ENCODE measurements at places on chromosomes 13 and 19. TPM values are rescaled to one million over a fixed set of nuclear protein-coding genes. Genes with fewer than 3 reads are reported as not detected.
A peak's percentile ranks its signal among the peaks of the same experiment; 100 is the strongest.

GRCh38 chr19:8398311-8398771, 8.2 kb downstream of the RAB11B start:
- no peak for DNase-seq

DNA sequence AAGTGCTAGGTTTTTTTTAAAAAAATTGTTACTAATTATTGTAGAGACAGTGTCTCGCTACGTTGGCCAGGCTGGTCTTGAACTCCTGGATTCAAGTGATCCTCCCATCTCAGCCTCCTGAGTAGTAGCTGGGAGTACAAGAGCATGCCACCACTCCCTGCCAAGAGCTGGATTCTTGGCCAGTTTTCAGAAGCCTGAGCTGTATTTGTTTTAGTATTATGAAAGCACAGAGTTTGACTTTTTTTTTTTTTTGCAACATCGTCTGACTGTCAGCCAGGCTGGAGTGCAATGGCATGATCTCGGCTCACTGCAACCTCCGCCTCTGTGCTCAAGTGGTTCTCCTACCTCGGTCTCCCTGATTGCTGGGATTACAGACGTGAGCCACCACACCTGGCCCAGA, 7.0 kb downstream of the ARMC6 start:
- DNase-seq = no peak

- no peak for DNase-seq
These were observed 514 bp downstream of the CEACAM3 start for GRCh38 chr19:41796901-41797300.

GRCh38 chr13:109336730-109337129, 449.7 kb downstream of the IRS2 start:
- DNase-seq = no peak

- DNase-seq = peak; percentile 63
These were observed at the start of gene KCNK6 for GRCh38 chr19:38319421-38320258. TSS of gene KCNK6 (plus strand) at chr19:38319845. CDS start at chr19:38319951, 106 bp downstream.

Gene SYDE1
- 22.9 TPM for polyA plus RNA-seq

Gene AKAP8
- 21.6 TPM for polyA plus RNA-seq

Gene GJA3
- polyA plus RNA-seq = 0.20 TPM

Gene PODNL1
- polyA plus RNA-seq = 0.63 TPM

Gene DAND5
- not detected for polyA plus RNA-seq

GRCh38 chr13:23666582-23666981, 96.4 kb downstream of the TNFRSF19 start:
- DNase-seq = no peak

Gene TBXA2R
- 1.3 TPM for polyA plus RNA-seq

- no peak for DNase-seq
These were observed 224.2 kb upstream of the IRS2 start for GRCh38 chr13:110010404-110011138.

DNA sequence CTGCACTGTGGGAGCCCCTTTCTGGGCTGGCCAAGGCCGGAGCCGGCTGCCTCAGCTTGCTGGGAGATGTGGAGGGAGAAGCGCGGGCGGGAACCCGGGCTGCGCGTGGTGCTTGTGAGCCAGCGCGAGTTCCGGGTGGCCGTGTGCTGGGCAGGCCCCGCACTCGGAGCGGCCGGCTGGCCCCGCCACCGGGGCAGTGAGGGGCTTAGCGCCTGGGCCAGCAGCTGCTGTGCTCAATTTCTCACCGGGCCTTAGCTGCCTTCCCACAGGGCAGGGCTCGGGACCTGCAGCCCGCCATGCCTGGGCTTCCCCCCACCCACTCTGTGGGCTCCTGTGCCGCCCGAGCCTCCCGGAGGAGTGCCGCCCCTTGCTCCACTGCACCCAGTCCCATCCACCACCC, 669.1 kb downstream of the PCDH9 start:
- DNase-seq = no peak

Gene PRSS57
- polyA plus RNA-seq = 0.07 TPM

DNA sequence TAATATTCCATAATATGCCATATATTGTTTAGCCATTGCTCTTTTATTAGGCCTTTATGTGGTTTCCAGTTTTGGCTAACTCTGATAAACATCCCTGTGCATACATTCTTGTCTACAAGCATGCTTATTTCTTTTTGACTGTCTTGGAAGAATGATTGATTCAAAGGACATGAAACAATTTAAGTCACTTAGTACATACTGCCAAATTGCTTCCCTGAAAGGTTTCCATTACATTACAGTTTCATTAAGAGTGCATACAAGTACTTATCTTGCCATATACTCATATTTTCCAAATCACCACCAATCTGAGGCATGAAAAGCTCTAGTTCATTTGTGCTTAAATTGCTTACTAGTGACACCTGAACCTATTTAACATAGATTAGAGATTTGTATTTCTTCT, 113.9 kb downstream of the OXGR1 start:
- no peak for DNase-seq

GRCh38 chr19:485583-486236, 10.6 kb upstream of the MADCAM1 start:
- DNase-seq = no peak

Gene ZNF528
- 12.5 TPM for polyA plus RNA-seq

DNA sequence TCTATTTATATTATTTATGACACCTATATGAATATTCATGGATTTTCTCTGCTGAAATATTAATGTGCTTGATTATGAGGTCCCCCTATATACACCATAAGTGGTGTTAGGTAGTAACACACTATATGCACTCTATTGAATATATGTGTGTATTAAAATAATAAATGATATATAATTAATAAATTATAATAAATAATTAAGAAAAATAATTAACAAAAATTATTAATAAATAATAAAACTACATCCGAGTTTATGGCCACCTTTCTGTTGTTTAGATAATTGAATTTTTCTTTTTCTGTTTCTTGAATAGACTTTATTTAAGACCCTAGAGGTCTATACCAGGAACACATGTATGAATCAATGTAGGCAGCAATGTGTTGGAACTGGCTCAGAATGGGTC, 20.9 kb upstream of the ARHGEF18 start:
- no peak for DNase-seq

DNA sequence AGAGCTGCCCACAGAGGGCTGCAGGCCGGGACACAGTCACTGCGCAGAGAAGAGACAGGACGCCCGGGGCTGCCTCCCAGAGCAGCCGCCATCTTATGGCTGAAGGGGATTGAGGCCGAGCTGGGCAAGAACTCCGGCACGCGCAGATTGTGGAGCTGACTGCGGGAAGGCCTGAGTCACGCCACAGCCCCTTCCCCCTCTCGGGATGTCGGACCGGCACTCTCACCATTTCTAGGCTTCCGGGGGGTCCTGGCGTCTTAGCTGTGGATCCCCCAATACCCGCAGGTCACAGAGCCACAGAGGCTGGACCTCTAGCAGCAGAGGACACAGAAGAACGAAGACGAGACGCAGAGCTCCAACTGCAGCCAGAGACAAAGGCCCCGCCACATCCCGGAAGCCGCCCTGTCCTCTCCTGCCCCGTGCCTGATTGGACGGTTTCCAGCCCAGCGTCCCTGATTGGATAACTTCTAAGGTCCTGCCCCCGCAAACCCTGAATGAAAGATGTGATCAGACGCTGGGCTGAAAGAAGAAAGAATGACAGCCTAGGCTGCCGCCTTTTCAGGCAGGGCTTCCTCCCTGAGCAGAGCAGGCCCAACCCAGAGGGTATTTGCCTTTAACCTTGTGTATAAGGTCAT, at the start of gene ZNF43:
ZNF43 (minus strand) TSS at position 373 of the 635 bp plus-strand sequence; CDS start at position 229, 144 bp downstream.
- peak; percentile 97 for DNase-seq

Gene TDRD3
- 22.0 TPM for polyA plus RNA-seq

- no peak for DNase-seq
These were observed 134.8 kb downstream of the NUFIP1 start for GRCh38 chr13:44854313-44855060.

Gene LGALS14
- polyA plus RNA-seq = not detected

- no peak for DNase-seq
These were observed 220.5 kb downstream of the RBM26 start for GRCh38 chr13:79185580-79185979.

- DNase-seq = no peak
These were observed 4.0 kb downstream of the PTBP1 start for GRCh38 chr19:801030-801860.

DNA sequence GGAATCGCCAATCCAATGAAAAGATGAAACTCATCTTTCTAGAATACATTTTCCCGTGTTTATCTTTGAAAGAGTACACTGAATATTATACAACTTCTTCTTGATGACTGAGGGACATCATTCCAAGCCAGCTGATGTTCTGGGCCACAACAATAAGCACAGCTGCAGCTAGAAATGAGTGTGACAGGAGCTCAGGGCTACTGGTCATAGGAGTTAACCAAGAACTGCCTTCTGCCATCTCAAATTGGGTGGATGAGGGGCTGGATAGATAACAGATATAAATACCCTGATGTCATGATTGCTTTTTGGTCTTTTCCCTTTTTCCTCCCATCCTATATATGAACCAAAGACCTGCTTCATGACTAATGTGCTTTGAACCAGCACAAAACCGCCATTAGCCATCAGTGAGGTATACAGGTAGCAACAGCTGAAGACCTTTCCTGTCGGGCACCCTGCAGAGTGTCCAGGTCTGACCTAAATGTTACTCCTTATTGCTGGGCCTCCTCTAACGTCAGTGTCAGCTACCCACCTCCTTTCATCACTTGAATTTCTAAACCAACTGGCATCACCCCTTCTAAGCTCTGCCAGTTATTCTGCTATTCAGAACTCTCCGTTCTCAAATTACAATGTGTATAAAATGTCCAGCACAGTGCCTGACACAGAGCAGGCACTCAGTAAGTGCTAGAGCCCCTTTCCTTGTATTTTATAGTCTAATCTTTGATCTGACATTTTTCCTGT, 178.2 kb downstream of the ENOX1 start:
- no peak for DNase-seq

Gene TNFSF13B
- 5.9 TPM for polyA plus RNA-seq

Gene UHRF1
- polyA plus RNA-seq = 0.42 TPM

DNA sequence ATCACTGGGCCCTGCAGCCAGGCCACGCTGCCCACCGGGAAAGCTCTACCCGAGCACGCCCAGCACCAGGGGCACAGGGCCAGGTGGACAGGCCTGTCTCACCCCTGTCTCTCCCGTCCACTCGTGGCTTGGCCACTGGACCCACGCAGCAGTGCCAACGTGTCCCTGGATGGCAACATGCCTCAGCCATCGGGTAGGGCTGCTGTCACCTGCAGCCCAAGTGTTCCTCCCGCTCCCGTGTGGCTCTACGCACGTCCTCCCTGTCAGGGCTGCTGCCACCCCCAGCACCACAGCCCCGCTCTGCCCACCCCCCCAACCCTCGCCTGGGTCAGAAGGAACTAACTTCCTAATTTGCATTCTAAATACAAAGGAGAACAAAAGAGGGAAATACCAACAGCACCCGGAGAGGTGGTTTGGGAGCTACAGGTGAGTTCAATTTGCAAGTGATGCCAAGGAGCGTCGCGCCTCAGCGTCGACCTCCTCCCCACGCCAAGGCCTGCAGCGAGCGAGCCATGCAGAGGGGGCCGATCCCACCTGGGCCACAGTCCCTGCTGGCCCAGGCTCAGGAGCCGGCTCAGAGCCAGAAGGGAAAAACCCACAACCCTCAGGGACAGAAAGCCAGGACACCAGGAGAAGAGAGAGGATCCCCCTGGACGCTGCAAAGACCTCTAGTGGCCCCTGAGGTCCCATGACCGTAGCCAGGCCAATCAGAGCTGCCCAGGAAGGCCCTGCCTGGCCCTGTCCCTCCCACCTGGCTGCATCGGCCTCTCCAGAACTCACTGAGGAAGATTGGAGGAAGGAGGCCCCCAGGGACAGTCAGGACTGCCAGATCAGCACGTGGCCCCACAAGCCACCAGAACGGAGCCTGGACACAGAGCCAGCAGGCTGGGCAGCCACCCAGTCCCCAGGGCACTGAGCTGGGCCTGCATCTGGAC, 128.4 kb upstream of the SPACA7 start:
- DNase-seq = no peak

Gene URAD
- polyA plus RNA-seq = not detected

Gene SMIM44
- not detected for polyA plus RNA-seq

GRCh38 chr19:47419030-47419783, at the start of gene MEIS3:
TSS of gene MEIS3 (minus strand) at chr19:47419527. CDS start at chr19:47419081, 446 bp downstream.
- DNase-seq = peak; percentile 51

Gene FLT3
- 0.97 TPM for polyA plus RNA-seq

DNA sequence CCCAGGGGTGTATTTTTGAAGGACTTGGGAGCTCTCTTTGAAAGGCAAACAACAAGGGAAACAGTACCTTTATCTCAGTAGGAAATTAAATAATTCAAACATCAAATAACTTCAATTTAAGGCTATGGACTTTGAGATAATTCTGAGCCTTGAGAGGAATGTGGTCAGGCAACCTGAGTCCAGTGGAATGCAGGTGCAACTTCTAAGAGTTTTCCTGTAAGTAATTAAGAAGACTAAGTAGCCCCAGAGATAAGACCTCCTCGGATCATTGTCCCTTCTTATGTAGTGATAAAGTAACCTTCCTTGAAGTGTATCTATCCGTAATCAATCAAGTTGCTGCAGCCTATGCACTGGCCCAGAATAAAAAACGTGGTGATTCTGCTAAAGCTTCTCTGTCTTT, 29.2 kb downstream of the ZNF701 start:
- DNase-seq = no peak

- DNase-seq = no peak
These were observed 9.0 kb upstream of the ISYNA1 start for GRCh38 chr19:18446811-18447359.

GRCh38 chr13:68176475-68176874, 946.3 kb upstream of the PCDH9 start:
- DNase-seq = no peak

- no peak for DNase-seq
These were observed 50.0 kb downstream of the GAS6 start for GRCh38 chr13:113813749-113814434.

Gene C13orf46
- polyA plus RNA-seq = 0.31 TPM

DNA sequence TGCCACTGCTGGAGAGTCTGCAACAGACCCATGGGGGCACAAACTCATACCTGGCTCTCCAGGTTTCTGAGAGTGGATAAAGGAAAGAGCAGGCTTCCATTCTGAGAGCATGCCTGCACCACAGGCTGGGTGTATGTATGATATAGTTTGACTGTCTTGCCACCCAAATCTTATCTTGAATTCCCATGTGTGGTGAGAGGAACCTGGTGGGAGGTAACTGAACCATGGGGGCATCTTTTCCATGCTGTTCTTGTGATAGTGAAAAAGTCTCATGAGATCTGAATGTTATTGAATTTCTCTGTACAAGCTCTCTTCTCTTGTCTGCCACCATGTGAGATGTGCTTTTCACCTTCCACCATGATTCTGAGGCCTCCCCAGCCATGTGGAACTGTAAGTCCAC, 50.2 kb downstream of the ERICH6B start:
- no peak for DNase-seq

GRCh38 chr13:46484561-46484960, 68.4 kb upstream of the LRCH1 start:
- no peak for DNase-seq

Gene PLIN5
- 85.0 TPM for polyA plus RNA-seq

Gene CLDN10
- 2.4 TPM for polyA plus RNA-seq

- DNase-seq = no peak
These were observed 641.6 kb upstream of the PCDH20 start for GRCh38 chr13:62057286-62057685.

Gene TMEM238
- polyA plus RNA-seq = not detected

DNA sequence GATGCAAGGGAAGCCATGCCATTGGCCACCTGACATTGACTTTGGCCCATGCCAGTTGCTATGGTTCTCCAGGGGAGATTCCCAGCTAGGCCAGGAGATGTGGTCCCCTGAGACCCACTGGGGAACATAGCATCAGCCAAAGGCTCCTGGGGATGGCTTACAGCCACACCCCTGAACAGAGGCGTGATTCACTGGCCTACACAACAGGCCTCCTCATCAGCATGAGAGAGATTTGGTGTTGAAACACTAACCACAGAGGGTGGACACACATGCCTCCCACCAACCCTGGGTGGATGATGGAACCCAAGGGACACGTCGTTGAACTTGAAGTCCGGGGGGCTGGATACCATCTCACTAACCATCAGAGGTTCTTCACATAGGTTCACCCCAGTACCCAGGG, 14.4 kb downstream of the IQCN start:
- no peak for DNase-seq

All from ovary (tissue), 10 donors.